RCC 7860 (cell line): ENCODE measurements at places on chromosomes 6 and 20.

DNA sequence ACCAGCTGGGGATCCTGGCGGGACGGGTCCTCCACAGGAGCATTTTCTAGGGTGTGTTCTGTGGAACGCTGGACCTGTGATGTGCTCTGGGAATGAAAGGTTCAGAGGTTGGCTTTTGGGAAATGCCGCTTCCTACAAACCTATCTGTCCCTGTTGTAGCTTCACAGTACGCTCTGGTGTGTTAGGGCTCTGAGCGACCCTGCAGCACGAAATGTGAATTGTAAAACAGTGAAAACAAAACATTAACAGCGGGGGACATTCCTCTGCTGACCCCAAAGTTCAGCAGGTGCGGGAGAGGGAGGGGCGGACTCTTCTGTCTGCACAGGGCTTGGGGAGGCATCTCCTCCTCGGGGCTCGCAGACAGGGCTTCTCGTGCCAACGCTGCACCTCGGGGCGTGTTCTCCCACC, 155.9 kb downstream of the NRN1 start:
- DNase-seq: no peak

GRCh38 chr6:13194852-13195251, 133.5 kb downstream of the TBC1D7 start:
- DNase-seq: peak; percentile 23

DNA sequence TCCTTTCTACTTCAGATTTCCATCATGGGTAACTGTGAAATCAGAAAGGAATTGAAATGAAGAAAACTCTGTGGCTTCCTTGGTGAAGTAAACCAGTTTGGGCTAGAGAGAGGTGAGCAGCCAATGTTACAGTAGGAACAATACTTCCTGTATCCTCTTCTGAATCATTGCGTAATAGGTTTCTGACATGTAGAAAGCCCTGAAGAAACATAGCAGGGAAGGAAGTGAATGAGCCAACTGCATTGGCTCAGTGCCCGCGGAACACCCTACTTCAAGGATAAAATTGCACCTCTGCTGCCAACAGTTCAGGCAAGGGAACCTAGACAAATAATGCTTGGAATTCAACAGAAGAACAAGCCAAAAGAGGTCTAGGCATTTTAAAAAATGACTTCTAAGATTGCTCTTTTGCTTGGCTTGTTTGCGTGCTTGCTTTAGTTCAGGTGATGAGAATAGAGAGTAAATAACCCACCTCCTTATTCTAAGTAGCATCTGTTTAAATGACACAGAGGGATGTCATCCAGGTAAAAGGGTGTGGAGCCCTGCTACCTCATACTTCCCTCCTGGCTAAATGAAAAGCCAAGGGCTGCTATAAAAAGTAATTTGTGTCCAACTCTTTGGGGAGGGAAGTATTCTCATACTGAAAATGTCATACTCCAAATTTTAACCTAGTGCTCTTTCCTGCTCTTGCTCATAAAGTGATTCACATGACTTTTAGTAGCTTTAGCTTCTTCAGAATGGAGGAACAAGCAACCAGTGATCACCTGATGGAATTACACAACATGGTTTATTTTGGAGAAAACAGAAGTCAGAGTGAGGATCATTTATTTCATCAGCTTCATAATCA, 30.0 kb upstream of the AKIRIN2 start:
- peak; percentile 85 for DNase-seq

- DNase-seq: no peak
Observed at GRCh38 chr6:49698478-49698877, 14.9 kb downstream of the CRISP2 start.

GRCh38 chr6:142566628-142567396, 265.0 kb downstream of the ADGRG6 start:
- DNase-seq: peak; percentile 10

DNA sequence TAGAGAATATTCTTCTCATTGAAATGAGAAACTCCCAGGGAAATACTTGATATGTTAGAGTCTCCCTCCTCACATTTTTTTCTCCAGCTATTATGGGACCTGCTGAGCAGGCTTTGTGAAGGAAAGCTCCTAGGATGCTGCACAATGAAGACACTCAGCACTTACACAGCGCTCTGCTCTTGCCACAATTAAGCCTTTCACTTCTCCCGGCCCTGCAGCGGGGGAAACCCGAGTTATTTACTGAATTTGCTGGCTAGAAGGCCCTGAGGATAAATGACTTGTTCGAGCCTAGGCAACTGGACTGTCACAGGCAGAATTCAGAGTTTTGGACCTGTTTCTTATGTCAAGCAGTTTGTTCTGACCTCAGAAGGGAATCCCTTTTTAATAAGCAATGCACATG, 102.0 kb downstream of the MAP3K7 start:
- no peak for DNase-seq

DNA sequence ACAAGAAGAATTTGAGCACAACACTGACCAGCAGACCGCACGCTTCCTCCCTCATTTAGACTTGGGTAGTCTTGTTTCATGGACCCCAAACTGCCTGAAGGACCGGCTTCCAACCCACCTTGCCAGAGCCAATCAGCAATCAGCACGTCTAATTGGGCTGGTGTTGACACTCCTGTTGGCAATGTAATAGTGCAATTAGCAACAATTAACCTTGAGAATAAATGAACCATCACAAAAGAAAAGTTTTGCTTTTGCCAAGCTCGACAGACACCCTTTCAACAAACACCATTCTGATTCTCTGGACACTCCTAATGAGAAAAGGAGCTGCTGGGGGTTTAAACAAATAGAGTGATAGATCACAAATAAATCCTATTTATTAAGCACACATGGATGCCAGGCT, 61.0 kb downstream of the EDN3 start:
- no peak for DNase-seq

- no peak for DNase-seq
Observed at GRCh38 chr6:87654122-87654521, 47.9 kb downstream of the AKIRIN2 start.

GRCh38 chr6:138690975-138691594, 82.5 kb upstream of the CCDC28A start:
- DNase-seq: no peak

- DNase-seq: no peak
Observed at GRCh38 chr6:9623228-9623832, 791.5 kb downstream of the TFAP2A start.

- DNase-seq: no peak
Observed at GRCh38 chr6:16409531-16410441, 171.4 kb downstream of the GMPR start.

DNA sequence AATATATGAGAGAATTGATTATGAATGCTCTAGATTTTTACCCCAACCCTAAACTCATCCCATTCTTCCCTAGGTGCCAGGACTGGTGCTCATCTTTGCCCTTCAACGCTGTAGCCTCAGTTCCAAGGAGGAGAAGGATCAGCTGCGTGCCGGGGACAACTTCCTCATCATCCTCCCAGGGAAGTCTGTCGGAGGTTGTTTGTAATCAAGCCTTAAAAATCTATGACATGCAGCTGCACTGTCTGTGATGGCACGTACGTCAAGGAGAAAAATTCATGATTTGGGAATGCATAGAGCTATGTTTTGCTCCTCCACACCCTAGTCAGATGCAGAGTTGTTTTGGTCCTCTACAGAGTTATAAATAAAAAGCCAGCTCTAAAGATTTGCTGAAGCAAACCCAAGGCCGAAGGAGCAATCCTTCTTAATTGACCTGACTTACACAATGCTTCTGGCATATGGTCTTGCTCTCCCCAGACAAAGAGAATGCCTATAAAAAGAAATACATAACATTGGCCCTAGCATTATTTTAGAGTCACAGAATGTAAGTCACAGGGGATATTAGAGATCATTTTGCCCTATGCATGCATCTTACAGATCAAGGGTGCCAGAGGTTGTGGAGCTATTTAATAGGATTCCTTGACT, 244.2 kb downstream of the HIVEP2 start:
- no peak for DNase-seq

DNA sequence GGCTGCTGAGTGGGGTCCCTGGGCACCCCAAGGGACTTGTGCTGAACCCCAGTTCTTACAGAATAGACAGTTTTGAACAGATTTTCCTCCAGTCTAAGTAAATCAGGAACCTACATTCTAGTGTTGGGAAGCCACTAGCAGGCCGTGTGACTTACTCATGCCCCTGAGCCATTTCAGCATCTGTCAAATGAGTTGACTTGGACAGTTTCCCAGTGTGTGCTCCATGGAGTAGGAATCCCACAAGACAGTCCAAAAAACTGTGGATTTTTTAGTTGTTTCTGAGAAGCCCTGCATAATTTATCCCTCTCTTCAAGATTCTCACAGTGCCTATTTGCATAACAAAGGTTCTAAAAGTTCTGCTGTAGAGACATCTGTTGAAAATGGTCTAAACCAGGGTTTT, 2.1 kb downstream of the GABRR2 start:
- no peak for DNase-seq

GRCh38 chr20:43444107-43444506, 13.6 kb upstream of the SRSF6 start:
- DNase-seq: no peak

GRCh38 chr6:307065-307814, 15.0 kb downstream of the DUSP22 start:
- DNase-seq: no peak

DNA sequence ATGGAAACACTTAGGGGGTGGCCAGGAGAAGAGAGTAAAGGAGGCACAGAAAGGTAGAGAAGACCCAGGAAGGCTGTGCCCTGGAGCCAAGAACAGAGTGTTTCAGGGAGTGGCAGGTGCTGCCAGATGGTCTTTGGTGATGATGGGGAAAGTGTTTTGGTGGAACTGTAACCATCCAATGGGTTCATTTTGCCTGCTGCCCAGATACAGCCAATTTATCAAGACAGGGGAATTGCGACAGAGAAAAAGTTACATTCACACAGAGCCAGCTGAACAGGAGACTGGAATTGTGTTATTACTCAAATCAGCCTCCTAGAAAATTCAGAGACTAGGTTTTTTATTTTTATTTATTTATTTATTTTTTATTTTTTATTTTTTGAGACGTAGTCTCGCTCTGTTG, 5.2 kb downstream of the ZNF341 start:
- no peak for DNase-seq

- DNase-seq: no peak
Observed at GRCh38 chr6:143741480-143741879, 63.7 kb downstream of the PHACTR2 start.

DNA sequence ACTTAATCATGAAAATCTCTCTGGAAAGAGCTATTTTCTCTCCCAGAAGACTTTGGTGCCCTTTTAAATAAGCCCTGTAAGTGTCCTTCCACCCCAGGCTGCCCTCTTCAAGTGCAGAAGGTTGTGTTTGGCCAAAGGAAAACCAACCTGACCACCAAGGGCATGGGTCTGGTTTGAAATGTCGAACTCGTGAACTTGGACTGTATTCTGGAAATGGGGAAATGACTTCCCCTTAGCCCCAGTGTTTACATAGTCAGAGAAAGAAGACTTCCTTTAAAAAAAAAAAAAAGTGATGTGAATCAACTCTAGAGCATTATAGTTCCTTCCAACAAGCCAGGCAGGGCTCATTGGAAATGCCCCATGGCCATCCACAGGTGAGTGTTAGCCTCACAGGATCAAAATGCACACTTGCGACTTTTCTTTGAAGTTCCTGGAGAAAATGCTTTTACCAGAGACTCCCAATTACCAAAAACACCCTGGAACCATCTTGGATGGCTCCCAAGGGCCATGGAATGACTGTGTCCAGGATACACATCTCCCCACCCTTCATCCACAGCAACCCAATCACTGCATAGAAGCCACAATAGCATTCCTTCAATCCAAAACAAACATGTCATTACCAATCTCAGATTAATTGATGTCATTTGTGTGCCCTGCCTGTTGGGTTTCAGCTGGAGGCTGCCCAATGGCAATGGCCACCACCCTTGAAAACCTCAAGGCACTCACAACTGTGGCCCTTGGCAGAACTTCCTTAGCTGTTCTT, 133.8 kb downstream of the CLIC5 start:
- no peak for DNase-seq

- DNase-seq: no peak
Observed at GRCh38 chr6:165098165-165098564, 211.2 kb downstream of the C6orf118 start.

DNA sequence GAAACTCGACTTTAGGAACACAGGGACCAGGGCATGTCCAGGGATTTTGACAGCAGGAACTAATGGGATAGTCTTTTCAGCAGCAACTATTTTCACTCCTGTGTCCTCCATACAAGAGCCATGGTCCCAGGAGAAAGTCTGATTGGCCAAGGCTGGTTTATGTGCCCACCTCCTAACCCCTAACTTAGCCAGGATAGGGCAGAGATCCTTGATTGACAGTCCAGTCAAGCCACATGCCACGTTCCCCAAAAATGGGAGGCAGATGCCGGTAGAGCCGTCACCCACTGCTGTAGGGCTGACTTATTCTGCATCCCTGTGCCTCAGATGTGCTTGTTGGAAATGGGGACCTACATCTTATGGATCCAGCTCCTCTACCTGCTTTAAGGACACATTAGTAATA, 22.3 kb downstream of the SLC2A10 start:
- no peak for DNase-seq

DNA sequence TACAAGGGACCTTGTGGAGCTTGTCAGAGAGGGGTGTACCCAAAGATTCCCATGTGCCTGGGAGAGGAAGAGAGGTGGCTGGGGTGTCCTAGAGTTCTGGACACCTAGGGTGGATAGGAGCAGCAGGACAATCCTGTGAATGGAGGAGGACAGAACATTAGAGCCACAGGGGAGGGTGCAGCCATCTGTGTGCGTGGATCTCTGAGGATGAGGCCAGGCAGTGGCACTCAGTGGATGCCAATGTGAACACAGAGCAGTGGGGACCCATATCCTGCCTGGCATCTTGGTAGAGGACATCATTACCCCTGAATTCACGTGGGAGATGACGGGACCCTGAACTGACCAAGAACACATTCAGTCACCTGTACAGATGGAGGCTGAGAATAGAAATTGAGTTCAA, 205.3 kb downstream of the CD83 start:
- DNase-seq: no peak

DNA sequence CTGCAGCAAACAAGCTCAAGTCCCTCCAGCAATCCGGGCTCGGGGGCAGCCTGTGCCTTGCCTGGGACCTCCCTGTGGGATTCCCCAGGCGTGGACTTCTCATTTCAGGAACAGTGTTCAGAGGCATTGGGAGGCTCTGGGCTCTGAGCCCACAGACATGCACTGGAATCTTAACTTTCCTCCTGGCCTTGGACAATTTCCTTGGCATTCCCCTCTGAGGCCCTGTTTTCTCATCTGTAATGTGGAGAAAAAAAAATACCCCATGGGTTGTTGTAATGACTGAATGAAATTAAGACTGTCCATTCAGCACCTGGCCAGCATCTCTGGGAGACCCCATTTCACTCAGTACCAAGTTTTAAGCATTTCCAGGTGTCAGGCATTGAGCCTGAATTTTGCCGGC, 17.6 kb downstream of the BPIFB4 start:
- no peak for DNase-seq
